H4 (cell line): ENCODE measurements at places on chromosomes 6 and 20. TPM values are rescaled to one million over a fixed set of nuclear protein-coding genes. Genes with fewer than 3 reads are reported as not detected.

DNA sequence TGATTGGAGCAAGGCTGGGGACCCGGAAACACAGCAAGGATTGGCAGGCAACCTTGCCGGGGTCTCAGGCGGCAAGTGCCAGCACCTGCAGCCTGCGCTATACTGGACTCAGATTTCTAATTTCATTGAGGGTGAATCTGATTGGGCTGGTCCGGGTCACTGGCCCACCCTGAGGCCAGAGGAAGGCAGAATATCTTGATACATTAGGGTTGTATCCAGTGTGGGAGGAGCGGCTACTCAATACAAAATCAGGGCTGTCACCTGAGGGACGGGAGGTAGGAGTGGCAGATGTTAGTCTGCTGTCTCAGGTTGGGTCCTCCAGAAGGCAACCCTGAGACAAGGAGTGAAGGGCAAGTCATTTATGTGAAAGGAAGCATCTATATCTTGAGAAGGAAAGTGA is 40.7 kb downstream of the BFSP1 start:
- DNase-seq, result no peak

GRCh38 chr6:42704251-42704936 is 18.0 kb downstream of the PRPH2 start:
- no peak for DNase-seq

DNA sequence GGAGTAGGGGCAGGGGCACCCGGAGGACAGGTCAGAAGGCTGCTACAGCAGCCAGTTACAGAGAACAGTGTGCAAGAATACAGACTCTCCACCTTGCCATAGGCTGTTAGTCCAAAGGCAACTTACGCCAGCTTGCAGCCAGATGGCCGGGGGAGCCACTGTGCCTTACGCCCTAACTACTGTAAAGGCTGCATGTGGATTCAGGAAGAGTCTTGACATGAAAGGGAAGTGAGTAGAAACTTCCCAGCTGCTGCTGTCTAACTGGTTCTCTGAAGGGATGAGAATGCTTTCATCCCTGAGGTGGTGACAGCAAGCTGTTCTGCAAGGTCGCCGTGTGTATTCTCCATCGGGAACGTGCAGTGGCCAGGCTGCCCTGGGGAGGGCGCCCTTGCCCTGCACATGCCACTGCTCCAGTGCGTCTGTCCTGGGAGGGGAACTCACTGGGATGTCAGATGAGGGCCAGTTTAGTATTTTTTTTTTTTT is 46.1 kb downstream of the LYRM4 start:
- DNase-seq, result peak; percentile 24

TCP11 gene
- total RNA-seq, result 0.14 TPM in 1 of 2 replicates, not detected in the other

KCNK16 gene
- total RNA-seq, result not detected in 2 replicates

PGC gene
- not detected in 2 replicates for total RNA-seq

VSTM2L gene
- total RNA-seq, result 1.2 and 1.6 TPM in 2 replicates

- DNase-seq, result no peak
Observed at GRCh38 chr20:8624046-8624445, 444.8 kb upstream of the PLCB4 start.

DNA sequence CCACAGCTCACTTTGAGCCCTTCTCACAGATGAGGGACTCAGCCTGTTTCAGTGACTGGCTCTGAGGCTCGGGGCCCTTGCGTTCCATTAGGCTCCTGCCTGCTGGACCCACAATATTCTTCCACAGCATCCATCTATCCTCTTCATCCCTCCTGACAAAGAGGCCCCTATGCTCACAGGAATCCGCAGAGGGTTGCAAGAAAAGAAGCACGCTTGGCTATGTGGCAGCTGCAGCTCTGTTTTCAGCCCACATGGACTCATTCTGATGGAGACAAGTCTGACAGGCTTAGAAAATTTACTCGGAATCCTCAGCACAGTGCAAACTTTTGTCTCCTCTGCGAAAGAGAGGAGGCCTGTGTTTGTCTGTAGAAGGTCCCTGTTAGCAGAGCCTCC is 207.5 kb downstream of the SYNDIG1 start:
- DNase-seq, result no peak

C6orf141 gene
- total RNA-seq, result 2.6 and 2.9 TPM in 2 replicates

GRCh38 chr6:47091886-47092668 is 49.9 kb upstream of the ADGRF1 start:
- no peak for DNase-seq

DNA sequence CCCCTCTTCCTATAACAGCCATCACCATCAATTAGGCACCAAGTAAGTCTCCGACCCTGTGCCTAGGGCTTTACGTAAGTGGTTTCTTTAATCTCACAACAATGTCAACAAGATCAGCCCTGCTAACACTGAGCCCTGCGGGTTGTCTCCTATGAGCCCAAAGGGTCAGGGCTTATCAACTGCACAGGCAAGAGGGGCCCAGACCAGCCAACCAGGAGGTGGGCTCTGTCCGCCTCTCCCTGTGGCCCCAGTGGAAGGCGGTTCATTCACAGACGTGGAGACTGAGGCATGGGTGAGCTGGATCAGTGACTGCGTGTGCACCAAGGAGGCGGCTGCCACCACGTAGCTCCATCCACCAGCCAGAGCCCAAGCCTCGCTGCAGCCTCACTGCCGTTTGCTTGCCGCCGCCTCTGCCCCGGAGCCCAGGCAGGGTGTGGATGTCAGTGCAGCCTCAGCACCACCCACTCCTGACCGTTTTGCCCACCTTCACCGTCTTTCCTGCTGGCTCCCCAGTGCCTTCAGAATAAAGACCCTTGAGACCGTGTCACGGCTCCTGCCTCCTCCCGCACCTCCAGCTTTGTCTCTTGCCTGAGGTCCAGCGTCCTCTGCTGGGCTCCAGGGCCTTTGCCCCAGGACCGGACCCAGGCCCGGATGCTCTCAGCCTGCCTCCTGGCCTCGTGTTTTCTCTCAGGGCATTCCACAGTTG is 78.7 kb downstream of the DLL1 start:
- no peak for DNase-seq

DNA sequence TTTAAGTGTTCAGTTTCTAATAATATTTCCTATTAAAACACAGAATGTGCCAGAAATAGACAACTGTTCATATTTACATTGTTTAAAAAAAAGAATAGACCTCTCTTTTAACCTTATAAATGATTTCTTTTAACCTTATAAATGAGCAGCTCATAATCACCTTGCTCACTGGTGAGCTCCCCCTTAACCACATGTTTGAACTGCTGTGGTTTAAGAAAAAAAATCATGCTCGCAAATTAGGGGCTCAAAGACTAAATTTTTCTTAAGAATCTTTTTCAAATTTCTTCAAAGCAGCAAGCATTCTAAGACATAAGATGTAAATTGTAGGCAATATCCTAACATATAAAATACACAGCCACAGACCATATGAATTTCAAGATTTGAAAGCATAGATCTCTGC is 32.8 kb downstream of the FAM8A1 start:
- DNase-seq, result no peak

DNA sequence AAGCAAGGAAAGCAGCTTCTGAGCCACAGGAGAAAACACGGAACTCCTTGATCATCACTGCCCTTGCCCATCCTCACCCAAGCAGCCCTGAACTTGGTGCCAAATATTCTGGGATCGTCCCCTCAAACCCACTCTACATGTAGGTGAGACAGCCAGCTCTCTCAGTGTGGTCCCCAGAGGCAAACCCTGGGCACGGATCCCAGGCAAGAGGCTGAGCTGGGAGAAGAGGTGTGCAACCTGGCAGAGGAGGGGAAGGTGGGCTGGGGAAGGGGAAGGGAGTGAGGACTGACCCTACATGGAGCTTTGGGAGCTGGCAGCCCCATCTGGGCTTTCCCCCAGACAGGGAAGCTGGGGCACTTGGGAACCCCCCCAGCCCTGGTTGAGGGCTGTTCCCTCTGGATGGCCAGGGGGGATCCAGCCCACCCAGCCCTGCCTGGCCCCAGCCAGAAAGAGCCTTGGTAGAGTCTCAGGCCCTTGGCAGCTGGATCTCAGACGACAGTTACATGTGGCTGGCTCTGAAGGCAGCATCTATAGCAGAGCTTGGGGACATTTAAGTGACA is 186.2 kb upstream of the CST7 start:
- DNase-seq, result no peak

C6orf15 gene
- not detected in 2 replicates for total RNA-seq

- DNase-seq, result no peak
Observed at GRCh38 chr20:53921443-53921973, 148.9 kb downstream of the BCAS1 start.

DNA sequence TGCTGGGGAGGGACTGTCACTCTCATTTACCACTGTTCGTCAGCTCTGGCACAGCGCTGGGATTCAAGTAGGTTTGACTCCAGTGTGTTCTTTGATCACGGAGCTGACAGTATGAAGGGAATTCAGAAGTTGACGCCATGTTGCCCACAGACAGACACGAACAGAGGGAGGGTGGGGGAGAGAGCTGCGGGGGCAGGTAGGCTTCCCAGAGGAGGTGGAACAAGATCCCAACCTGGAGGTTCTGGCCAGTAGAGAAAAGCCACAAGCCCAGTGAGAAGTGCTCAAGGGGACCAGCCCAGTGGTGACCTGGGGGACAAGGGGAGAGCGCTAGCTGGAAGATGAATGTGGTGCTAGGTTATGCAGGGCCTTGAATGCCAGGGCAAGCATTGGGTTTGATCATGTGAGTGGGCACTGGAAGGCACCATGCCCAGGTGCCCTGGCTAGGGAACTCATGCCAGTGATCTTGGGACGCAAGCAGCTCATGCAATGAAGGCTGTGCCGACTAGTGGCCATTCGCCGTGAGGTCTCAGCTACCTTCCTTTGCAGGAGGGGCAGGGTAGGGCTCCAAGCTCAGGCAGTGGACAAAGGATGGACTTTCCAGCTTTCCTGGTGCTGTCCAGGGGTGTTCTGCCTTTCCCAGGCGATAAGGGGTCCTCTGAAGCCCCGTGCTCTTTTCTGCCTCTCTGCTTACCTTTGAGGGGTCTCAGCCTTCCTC is 50.4 kb upstream of the APCDD1L start:
- no peak for DNase-seq

- DNase-seq, result peak; percentile 72
Observed at GRCh38 chr6:158068893-158069799, 87.5 kb downstream of the SYNJ2 start.

- DNase-seq, result no peak
Observed at GRCh38 chr6:54810147-54810546, 36.4 kb upstream of the FAM83B start.

HSPA12B gene
- total RNA-seq, result 0.12 TPM in 1 of 2 replicates, not detected in the other

- DNase-seq, result no peak
Observed at GRCh38 chr20:11012975-11013374, 339.2 kb upstream of the JAG1 start.

DNA sequence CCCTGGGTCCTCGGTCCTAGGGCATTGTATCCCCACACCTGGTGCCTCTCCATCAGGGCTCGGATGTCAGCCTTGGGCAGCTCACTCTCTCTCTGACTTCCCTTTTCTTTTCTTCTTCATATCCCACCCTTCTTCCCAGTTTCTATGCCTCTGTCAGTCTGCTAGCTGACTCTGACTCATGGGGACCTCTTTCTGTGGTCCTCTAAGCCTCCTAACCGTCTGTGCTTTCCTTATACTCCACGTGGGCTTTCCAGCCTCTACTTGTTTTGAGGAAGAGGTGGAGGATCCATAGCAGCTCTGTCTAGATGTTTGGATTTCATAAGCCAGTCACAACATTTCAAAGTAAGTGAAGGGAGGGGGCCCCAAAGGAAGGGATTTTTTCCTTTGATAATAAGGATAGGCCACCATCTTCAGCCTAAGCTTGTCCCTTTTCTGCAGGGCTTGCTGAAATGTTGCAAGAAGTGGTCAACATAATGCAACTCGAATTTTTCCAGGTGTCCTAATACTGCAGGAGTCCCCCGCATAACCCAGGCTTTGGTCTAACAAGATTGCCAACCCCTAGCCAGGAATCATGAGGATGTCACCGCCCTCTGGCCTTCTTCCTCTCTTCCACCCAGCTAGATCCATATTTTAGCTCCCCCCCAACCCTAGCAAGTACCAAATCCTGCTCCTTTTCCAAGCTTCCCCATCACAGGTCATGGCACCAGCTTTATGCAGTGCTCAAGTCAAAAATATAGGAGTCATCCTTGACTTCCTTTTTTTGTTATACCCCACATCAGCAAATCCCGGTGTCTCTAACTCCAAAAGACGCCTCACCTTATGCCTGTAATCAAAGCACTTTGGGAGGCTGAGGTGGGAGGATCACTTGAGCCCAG is 8.7 kb upstream of the PLTP start:
- no peak for DNase-seq

DNA sequence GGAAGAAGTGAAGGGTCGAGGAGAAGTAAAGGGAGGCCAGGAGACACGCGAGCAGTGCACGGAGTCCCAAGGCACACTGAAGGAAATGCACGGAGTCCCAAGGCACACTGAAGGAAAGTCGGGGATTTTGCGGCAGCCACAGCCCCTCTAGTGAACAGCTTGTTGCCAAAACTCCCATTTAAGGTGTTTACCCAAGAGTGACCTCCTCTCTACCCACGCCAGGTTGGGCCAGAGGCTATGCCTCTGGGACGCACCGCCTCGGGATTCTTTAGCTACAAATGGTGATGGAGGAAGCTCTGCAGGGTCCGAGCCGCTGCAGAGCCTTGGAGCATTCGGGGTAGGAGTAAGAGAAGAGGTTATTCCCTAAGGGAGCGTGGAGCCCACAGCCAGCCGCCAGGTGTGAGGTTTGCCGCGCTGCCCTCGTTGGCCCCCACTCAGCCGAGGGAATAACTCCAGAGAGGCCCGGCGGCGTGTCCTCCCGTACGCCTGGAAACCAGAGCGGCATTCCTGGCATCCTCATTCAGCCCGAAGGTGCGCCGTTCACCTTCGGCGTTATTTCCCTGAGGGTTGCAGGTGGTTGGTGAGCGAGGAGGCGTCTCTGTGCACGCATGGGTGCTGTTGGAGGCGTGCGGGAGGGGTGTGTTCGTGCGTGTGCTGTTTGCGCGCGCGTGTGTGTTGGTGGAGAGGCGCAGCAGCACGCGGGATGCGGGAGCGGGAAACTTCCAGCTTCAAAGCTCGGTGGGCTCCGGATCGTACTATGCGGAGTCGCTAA is 3.4 kb upstream of the MAFB start:
- no peak for DNase-seq

SLC22A3 gene
- total RNA-seq, result not detected in 2 replicates

DNA sequence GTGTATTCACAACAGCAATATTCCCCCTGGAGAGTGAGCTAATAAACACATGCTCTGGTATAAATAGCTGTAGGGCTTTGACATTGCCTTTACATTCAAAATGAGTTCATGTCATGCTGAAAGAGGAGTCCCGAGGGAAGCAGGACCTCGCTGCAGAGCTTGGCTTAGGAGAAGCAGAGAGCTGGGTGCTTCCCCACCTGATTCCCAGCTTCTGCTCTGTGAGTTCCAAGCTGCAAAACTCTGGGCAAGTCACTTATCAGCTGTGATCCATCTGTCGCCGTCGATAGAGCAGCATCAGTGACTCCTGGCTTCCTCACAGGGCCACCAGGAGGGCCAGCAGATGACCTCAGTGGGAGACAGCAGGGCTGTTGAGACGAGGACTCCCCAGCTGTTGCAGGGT is 241.8 kb downstream of the ANKRD60 start:
- no peak for DNase-seq

FAM184A gene
- total RNA-seq, result 1.4 and 2.1 TPM in 2 replicates

DNA sequence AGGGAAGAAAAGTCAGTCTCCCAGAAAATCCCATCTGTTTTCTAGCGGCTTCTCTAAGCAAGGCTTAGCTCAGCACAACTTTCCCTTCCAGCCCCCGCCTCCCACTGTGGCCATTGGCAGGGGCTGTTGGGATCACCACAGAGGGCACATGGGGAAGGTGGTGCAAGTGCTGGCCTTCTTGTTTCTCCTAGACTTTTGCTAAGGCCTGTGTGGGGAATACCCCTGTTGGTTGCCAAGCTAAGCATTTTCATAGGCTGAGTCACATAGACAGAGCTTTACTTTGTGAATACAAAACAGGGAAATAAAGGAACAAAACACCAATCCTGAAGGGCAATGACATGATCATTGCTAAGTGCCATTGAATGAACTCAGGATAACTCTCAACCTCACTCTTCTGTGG is 32.4 kb upstream of the TIAM2 start:
- no peak for DNase-seq

GRCh38 chr20:42261766-42262270 is 643.6 kb upstream of the CHD6 start:
- DNase-seq, result no peak
